Epithelial cell of proximal tubule (primary cell): ENCODE measurements at places on chromosomes 4 and X. TPM values are rescaled to one million over a fixed set of nuclear protein-coding genes. Genes with fewer than 3 reads are reported as not detected.

GRCh38 chr4:95155759-95156451, 392.9 kb downstream of the UNC5C start:
- no peak for DNase-seq

Gene COL25A1
- total RNA-seq, result 0.46 and 0.65 TPM in 2 replicates

Gene KLHL34
- total RNA-seq, result 0.12 and 0.65 TPM in 2 replicates

Gene PTPN13
- total RNA-seq, result 16.3 and 19.8 TPM in 2 replicates

Gene RASSF6
- 2.8 and 5.9 TPM in 2 replicates for total RNA-seq

Gene HSD17B13
- not detected in 2 replicates for total RNA-seq

Gene TMSB15A
- total RNA-seq, result 26.6 and 62.6 TPM in 2 replicates
